HS-27A (cell line): ENCODE measurements at places on chromosomes 7 and 10.

DNA sequence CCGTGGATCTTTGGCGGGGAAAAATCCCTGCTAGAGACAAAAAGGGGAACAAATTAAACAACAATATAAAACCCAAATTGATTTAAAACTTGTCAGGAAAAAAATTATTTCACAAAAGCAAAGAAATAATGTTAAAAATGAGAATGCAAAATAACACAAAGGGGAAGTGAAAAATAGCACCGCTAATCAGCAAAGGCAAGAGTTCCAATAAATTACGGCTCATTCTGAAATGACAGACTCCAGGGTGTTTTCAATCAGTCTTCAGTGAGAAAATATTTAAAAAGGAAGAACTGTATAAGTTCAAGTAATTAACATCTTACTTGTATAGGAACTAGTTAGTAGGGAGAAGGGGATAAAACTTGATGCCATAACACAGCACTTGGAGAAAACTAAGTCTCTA, 336.8 kb downstream of the LRRTM3 start:
- DNase-seq, result no peak

- no peak for DNase-seq
Observed at GRCh38 chr10:131804551-131805295, 96.1 kb upstream of the PPP2R2D start.

GRCh38 chr7:155986497-155987160, 174.4 kb upstream of the SHH start:
- no peak for DNase-seq

DNA sequence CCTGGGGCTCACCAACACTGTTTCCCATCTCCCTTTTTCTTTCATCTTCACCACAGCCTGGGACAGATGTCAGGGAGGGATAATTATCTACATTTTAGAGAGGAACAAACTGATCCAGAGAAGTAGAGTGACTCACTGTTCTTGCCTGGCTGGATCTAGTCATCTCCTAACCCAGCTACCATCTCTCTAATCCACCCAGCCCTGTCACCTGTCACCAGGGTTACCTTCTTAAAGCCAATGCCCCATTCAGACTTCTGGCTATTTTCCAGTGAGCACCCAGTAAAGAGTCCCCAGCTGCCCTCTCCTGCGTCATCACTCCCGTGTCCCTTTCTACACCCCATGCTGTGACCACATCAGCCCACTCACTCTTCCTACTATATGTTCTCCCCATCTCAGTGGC, 68.4 kb upstream of the DUSP5 start:
- DNase-seq, result no peak
